Stimulated activated CD8-positive, alpha-beta memory T cell treated with anti-CD3 and anti-CD28 coated beads, Interleukin-12 subunit alpha, Interleukin-12 subunit beta, amount 100 ng/mL, for 1 hour (primary cell): ENCODE measurements at places on chromosomes 12 and 14.

DNA sequence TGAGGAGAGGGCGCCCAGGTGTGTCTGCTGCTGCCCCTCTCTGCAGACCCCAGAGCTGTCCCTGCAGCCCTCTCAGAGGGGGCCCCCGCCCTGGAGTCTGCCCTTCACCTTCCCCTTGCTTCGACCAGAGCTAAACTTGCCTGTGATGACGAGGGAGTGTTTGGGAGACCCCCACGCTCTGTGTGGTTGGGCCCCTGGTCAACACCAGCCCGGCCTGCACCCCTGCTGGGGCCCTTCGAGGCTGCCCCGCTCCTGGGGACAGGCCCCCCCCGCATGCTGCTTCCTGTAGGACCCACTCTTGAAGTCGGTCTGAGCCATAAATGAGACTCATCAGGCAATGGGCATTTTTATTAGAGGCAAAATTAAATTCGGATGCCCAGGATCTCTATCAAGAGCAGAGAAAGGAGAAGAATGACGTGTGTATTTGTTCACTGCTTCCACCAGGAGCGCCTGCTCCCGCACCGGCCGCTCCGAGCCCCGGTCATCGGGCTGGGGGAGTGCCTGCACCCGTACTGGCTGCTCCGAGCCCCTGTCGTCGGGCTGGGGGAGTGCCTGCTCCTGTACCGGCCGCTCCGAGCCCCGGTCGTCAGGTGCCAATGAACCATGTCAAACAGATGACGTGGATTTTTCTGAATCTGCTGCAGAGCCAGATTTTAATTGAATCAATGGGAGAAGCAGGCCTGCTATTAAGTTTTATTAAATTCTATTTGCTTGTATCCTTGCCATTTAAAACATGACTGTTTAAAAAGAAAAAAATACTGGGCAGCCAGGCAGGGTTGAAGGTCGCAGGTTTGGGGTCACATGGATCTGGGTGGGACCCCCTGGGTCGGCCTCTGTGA is 47.7 kb downstream of the NOC4L start:
- no peak for DNase-seq

DNA sequence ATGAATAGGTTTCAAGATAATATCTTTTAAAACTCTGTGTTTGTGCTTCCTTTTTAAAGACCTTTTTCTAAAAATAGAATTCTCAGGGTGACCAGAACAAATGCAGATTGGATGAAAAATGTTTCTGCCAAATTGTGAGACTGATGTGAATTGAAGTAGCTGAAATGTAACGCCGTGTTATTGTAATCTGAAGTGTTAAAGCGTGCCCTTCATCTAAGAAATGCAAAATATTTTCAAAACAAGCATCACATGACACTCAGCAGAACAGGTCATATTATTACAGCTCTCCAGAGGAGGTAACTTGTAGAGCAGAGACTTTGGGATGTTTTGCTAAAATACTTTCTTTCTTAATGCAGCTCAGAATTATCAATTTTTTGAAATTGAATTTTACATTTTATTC is 90.0 kb upstream of the PLEKHA5 start:
- DNase-seq: no peak

DNA sequence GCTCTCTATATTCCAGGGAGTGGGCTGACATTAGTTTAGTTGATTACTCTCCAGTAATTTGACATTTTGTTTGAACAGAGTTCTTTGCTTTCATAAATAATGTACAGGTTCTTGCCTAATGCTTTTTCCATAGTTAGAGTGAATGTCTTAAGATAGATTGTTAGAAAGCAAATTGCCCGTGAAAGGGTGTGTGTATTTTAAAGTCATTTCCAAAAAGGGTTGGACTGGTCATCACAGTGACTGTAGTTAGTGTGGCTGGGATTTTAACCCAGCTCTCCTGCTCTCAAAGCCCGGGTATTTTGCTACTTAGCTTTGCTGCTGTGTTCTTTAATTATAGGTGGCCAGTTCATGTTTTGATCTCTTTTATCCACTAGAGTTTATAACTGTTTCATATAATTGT is 74.2 kb downstream of the DNAH10 start:
- DNase-seq: no peak

- no peak for DNase-seq
Observed at GRCh38 chr14:69573831-69574262, 824 bp downstream of the CCDC177 start.

GRCh38 chr12:118013283-118013682 is 3.2 kb upstream of the RFC5 start:
- DNase-seq: no peak

- no peak for DNase-seq
Observed at GRCh38 chr14:75119056-75119455, 7.8 kb downstream of the NEK9 start.

DNA sequence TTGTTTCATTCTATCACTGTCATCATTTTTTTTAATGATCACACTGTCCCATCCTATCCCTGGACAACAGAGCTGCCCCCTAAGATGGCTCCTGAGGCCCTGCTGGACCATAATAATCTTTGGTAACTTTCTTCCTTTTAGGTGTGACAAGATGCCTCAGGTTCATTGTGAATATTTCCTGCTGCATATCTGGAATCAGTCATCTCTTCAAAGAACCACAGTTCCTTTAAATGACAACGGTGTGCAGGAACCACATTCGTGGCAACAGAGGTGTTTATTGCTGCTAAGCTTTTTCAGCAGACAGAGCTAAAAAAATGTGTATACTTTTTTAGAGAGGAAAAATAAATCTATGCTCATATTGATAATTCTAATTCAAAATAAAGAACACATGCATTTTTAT is 312.9 kb downstream of the MED13L start:
- DNase-seq: no peak

GRCh38 chr12:26744042-26744626 is 88.9 kb downstream of the ITPR2 start:
- DNase-seq: no peak

DNA sequence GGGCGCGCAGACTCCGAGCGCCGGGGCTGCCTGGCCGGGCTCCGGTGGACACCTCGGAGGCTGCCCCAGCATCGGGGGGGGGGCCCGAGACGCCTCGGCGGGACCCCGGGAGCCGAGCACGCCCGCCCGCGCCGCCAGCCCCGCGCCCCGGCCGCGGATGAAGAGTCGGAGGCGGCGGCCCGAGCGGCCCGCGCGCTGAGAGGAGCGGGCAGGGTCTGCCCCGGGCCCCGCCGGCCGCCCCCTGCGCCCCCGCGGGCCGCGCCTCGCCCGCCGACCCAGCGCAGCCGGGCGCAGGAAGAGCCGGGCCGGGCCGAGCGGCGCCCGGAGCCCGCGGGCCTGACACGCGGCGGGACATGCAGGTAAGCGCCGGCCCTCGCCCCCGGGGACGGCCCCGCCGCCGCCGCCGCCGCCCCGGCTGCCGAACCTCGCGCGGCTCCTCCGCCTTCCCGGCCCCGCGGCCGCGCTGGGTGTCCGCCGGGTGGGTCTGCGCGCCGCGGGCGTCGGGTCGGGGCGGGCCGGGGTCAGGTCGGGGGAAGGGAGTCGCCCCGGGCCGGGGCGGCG is 63.7 kb downstream of the FBXL14 start:
- no peak for DNase-seq

GRCh38 chr14:92495027-92495426 is 18.6 kb upstream of the RIN3 start:
- DNase-seq: no peak

- no peak for DNase-seq
Observed at GRCh38 chr14:38723959-38724358, 379.1 kb downstream of the SEC23A start.

- DNase-seq: no peak
Observed at GRCh38 chr12:95224202-95225170, 6.9 kb downstream of the VEZT start.

GRCh38 chr12:99131751-99132199 is 486.7 kb downstream of the APAF1 start:
- DNase-seq: no peak

- DNase-seq: no peak
Observed at GRCh38 chr12:70876952-70877351, 43.6 kb downstream of the PTPRR start.

- DNase-seq: no peak
Observed at GRCh38 chr14:52701223-52701622, 5.8 kb upstream of the PSMC6 start.

DNA sequence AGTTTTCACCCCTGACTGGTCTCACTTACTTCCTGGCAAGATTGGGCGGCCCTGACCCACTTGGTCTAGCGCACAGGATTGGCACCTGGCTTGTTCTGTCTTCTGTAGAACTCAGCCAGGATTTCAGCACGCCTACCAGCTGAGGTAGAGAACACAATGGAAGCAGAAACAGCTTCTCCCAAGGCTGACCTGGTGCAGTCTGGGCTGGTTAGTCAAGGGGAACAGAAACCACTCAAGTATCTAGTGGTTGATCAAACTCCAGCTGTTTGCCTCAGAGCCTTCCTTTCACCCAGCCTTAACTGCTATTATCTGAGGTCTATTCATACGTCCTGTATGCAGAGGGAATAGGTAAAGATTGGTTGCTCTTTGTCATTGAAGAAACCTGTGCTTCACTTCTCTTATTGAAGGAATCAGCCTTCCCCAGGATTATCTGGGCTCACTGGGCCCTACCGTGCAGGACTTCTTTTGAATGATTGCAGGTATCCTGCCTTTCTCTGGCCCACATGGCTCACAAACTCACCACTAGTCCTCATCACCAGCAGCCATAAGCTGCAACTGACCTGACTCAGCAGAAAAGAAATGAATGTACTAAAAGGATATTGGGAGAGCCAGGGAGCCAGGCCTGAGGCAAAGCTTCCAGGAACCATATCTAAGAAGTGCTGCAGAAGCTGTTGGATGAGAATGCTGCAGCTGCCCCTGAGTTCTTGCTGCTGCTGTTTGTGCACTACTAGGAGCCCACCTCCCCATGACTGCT is 2.5 kb upstream of the PLEKHD1 start:
- DNase-seq: no peak

DNA sequence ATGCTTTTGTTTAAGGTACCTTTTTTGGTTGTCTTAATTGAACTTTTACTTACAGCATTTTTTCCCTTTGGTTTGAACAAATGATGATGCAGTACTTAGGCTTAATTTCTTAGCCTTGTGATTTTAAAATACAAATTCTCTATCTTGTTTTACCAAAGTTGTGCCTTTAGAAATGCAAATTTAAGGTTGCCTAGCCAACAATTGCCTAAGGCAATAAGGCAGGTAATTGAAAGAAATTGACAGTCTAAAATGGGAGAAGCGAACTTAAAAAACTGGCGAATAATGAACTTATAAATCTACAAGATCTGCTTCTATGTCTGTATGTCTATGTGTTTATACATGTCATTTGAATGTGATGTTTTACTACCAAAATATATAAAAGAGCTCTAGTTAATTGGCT is 23.6 kb upstream of the CD69 start:
- no peak for DNase-seq

- DNase-seq: no peak
Observed at GRCh38 chr12:115210533-115211252, 526.7 kb upstream of the TBX3 start.

DNA sequence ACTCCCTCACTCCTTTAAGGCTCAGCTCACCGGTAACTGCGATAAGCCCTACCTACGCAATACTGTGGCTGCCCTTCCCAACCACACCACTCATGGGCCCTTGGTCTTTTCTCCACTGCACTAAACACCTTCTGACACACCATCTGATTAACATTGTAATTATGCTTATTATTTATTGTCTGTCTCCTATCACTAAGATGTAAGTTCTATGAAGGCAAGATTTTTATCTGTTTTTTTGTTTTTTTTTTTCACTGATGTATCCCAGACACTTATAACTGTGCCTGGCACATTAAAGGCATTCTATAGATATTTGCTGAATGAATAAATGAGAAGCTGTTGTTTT is 34.2 kb upstream of the PYGL start:
- DNase-seq: no peak

GRCh38 chr14:28576523-28576922 is 190.1 kb upstream of the FOXG1 start:
- DNase-seq: no peak

GRCh38 chr12:128318341-128318740 is 51.4 kb downstream of the TMEM132C start:
- no peak for DNase-seq

DNA sequence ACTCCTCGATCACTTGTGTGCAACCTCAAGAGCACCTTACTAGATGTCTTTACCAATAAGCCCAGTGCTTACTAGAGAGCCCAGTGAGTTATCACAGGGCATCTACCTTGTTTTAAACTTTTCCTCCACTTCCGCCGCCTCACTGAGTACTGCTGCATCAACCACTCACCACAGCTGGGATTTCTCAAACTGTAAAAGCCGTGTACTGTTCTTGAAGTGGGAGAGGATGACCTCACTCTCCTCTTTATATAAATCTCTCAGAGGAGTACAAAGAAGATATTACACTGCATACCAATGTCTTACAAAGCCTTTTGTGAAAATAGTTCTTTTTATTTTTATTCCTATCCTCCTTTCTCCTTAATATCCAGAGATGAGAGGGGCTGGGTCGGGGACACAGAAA is 94.1 kb downstream of the PLCZ1 start:
- no peak for DNase-seq

DNA sequence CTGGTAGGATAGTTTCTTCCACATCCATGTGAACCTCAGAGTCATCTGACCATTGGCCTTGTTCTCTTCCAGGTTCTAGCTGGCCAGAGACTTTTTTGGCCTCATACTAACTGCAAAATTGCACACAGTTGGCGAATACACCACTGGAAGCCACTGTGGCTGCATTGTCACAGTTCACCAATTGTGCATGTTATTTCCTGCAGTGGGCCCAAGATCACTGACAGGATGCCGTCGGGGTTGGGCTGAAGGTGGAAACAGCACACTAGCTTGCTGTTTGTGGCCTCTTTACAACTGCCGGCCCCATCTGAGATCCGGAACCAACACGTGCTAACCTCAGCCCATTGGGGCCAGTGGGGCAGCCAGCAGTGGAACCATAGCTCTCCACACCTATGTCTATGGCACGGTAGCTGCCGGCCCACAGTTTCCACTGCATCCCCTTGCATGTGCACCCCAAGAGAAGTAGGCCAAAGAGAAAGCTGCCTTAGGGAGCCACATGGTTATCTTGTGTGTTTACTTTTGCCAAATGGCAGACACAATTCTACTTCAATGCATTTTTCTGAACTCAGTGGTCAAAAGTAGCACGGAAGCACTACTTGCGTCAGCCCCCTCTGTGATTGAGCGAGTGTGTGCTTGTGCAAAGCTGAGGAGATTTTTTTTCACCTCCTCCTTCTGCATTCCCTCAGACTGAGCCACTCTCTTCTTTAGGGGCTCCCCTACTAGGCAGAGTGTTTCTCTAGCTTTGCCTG is 464.0 kb downstream of the RAD51B start:
- peak; percentile 43 for DNase-seq

DNA sequence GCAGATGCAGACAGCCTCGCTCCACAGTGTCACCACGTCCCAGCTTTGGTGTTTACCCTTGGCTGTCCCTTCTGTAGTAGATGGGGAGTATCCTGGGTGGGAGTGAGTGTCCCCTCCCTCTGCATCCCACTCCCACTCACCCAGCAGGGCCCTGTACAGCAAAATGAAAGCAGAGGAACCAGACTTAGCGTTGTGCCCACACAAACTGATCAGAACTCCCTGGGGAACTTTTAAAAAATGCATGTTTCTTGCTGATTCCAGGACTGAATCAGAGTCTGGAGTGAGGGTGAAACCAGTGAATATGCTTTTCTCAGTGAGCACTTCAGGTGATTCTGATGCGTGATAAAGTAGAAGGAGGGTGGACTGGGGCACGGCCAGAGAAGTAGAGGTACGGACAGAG is 2.9 kb downstream of the ACVRL1 start:
- DNase-seq: no peak

- DNase-seq: no peak
Observed at GRCh38 chr12:122851820-122852219, 16.6 kb downstream of the HIP1R start.

GRCh38 chr12:125540580-125541204 is 475.5 kb downstream of the AACS start:
- DNase-seq: no peak
